ENCODE measurements at places on chromosomes 4 and X.

- no peaks in the 10 kb centered on the region for H3K27me3 ChIP-seq
- H3K36me3 ChIP-seq: peaks cover 8% of the 10 kb centered on the region
- H3K4me1 ChIP-seq: peaks cover 11% of the 10 kb centered on the region
- H3K4me3 ChIP-seq: no peak overlapping the region
- DNase-seq: no peak
These were observed 21.4 kb upstream of the CENPU start for GRCh38 chr4:184755278-184755677.

GRCh38 chr4:5215321-5215720 lies 164.0 kb downstream of the STK32B start:
- H3K27me3 ChIP-seq: no peaks in the 10 kb centered on the region
- H3K27ac ChIP-seq: no peak overlapping the region
- H3K4me3 ChIP-seq: no peak overlapping the region
- no peaks in the 10 kb centered on the region for H3K36me3 ChIP-seq
- DNase-seq: no peak

GRCh38 chr4:3017504-3017903 lies 54.1 kb downstream of the GRK4 start:
- H3K4me1 ChIP-seq: no peaks in the 10 kb centered on the region
- no peak for DNase-seq
- H3K27ac ChIP-seq: no peak overlapping the region
- no peaks in the 10 kb centered on the region for H3K36me3 ChIP-seq
- H3K27me3 ChIP-seq: peaks cover 4% of the 10 kb centered on the region
- H3K4me3 ChIP-seq: no peak overlapping the region

DNA sequence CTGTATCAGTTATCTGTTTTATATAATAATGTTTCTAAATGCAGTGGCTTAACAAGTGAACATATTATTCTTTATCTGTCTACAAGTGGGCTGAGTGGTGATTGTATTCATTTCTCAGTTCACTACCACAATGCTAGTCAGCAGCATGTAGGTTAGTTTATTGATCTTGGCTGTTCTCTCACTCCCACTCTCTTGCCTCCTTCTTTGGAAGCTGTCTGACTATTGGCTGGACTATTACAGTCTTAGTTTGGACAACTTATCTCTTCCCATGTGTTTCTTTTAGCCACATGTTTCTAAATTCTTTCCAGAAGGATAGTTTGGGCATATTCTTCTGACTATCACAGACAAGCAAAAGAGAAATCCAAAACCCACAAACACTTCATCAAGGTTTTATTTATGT lies 459.5 kb upstream of the AGA start:
- H3K27me3 ChIP-seq: no peaks in the 10 kb centered on the region
- no peak overlapping the region for H3K27ac ChIP-seq
- no peaks in the 10 kb centered on the region for H3K4me1 ChIP-seq
- no peak for DNase-seq

GRCh38 chrX:24154490-24155034 lies 5.0 kb downstream of the ZFX start:
- H3K27ac ChIP-seq: no peak overlapping the region
- no peak for DNase-seq
- peaks cover 9% of the 10 kb centered on the region for H3K36me3 ChIP-seq
- peaks cover 27% of the 10 kb centered on the region for H3K4me1 ChIP-seq

DNA sequence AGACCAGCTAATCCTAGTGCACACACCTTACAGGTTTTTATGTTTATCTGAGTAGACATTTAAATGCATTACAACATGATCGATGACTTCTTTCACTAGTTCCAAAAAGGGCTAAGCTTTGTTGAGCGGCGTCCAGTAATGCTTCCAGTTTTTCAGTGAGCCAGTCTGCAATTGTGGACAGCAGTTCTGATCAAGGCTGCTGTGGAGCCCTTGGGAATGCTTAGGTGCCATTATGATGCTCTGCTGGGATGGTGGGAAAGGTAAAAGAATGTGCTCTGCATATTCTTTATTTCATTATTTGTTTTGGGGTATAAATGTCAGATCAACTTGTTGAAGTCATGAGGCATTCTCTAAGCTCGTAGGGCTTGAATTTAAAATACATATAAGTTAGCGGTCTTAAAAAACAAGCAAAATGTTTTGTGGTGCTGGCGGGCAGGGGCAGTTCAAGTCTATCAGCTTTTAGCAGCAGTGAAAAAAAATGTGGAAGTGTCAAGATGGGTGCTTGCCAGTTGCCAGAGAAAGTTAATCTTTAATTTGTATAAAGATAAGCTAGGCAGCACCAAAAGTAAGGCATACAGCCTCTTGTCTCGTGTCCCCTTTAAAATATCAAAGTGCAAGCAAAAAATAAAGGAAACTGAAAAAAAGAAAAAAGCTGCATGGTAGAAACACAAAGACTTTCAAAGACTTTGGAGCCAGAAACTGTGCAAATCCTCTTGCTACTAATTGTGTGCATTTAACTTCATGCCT lies 5.8 kb downstream of the MID1IP1 start:
- peaks cover 10% of the 10 kb centered on the region for H3K4me1 ChIP-seq
- no peaks in the 10 kb centered on the region for H3K36me3 ChIP-seq
- H3K27ac ChIP-seq: peak overlapping the region; percentile 85
- H3K27me3 ChIP-seq: no peaks in the 10 kb centered on the region

- no peak overlapping the region for H3K27ac ChIP-seq
- no peak overlapping the region for H3K4me3 ChIP-seq
- no peaks in the 10 kb centered on the region for H3K36me3 ChIP-seq
- H3K4me1 ChIP-seq: peaks cover 4% of the 10 kb centered on the region
- H3K27me3 ChIP-seq: no peaks in the 10 kb centered on the region
These were observed 9.2 kb upstream of the MAML3 start for GRCh38 chr4:140163029-140163810.

DNA sequence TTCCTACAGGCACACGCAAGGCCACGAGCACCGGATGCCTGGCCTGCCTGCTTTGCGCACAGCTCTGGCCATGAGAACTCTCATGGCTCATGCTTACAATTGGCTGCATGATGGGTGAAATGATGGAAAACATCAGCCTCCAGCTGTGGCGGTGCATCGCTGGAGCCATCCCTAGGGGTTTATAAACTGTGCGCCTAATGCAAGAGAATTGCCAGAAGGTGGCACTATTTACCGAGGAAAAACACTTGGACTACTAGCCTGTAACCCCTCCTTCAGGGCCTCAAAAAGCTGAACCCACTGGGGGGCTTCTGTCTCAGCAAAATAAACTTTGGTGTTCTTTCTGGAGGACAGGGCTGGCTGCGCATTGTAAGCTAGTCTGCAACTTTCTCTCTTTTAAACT lies 51.9 kb downstream of the PHKA2 start:
- no peak for DNase-seq
- H3K27ac ChIP-seq: no peak overlapping the region

DNA sequence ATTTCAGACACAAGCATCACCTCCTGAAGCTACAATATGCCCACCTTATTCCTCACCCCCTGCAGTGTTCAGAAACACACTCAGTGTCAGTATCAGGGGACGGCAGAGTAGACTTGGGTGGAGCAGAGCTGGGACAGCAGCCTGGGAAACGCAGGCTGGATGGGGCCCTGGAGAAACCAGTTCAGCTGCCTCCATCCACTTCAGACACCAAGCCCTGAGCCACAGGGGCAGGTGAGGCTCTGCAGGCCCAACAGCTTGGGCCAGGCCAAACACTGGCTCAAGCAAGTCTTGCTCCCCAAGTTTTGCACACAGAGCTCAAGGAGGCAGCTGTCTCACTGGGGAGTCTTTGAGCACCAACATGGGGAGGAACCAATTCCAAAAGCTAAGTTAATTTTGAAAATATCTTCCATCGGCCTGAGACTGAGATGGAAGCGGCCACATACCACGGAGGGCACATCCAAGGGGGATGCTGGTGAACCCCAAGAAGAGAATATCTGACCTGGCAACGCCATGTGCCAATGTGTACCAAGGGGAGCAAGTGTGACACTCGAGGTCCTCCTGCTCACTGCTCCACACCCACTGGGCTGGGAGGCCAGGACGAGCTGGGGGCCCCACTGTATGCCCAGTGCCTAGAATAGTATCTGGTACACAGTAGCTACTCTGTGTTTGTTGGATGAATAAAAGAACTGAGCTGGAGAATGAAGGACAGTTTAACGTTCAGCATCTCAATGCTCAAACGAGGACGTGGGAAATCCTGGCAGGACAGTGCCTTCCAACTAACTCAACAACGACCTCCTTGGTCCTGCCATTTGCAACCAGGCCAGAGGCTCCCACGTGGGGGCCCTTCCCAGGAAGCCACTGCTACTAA lies 45.6 kb downstream of the PPP2R2C start:
- no peak overlapping the region for H3K4me3 ChIP-seq
- no peak overlapping the region for H3K27ac ChIP-seq
- H3K27me3 ChIP-seq: no peaks in the 10 kb centered on the region
- no peak for DNase-seq
- no peaks in the 10 kb centered on the region for H3K4me1 ChIP-seq

DNA sequence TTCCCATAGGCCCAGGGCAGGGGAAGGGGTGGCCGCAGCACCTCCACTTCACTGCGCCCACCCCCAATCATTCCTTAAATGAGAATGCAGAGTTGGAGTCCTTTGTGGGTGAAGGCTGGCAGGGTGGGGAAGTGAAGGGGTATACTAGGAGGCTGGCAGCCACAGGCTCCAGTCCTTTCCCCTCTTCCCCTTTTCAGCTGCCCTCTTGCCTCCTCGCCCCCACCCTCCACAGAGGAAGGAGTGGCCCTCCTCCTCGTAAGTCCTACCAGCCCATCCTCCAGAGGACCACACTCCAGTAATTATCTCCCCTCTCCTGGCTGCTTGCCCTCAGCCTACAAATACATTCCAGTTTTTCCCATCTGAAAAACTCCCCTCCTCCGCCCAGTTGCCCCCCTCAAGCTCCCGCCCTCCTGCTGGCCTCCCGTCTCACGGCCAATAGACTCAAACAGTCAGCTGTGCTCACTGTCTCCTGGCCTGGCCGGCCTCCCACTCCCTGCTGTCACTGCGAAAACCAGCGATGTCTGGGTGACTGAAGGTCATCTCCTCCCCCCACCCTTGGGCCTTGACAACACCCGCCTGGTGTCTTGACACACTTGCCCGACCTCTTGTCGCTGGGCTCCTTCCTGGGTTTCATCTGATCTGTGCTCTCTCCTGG lies 38.8 kb downstream of the EFNB1 start:
- H3K4me1 ChIP-seq: no peaks in the 10 kb centered on the region
- no peaks in the 10 kb centered on the region for H3K27me3 ChIP-seq
- no peak for DNase-seq
- H3K27ac ChIP-seq: no peak overlapping the region

GRCh38 chrX:19183761-19184477 lies 61.7 kb upstream of the ADGRG2 start:
- no peak overlapping the region for H3K4me3 ChIP-seq
- H3K4me1 ChIP-seq: no peaks in the 10 kb centered on the region
- no peaks in the 10 kb centered on the region for H3K36me3 ChIP-seq
- no peak overlapping the region for H3K27ac ChIP-seq
- DNase-seq: no peak

- H3K4me1 ChIP-seq: no peaks in the 10 kb centered on the region
- no peaks in the 10 kb centered on the region for H3K36me3 ChIP-seq
- no peak overlapping the region for H3K4me3 ChIP-seq
These were observed 114.9 kb downstream of the SHISA3 start for GRCh38 chr4:42512226-42512625.

DNA sequence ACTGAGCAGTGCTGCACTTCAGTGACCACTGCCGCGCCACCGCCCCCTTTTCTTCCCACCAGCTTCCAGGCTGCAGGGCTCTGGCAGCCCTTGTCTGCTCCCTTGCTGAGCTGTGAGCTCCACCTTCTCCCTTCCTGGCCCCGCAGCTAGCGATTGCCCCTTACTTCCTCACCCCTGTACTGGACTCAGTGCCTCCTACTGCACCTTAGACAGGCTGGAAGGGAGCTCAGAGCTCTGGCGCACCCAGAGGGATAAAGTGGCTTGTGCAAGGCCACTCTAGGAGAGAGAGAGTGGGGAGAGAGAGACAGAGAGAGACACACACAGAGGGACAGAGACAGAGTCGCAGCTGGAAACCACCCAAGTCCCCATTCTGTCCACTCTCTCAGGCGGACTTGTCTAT lies 6.0 kb downstream of the RASL11B start:
- H3K27me3 ChIP-seq: no peaks in the 10 kb centered on the region
- H3K4me1 ChIP-seq: peaks cover under 1% of the 10 kb centered on the region
- no peak overlapping the region for H3K4me3 ChIP-seq
- H3K27ac ChIP-seq: no peak overlapping the region

DNA sequence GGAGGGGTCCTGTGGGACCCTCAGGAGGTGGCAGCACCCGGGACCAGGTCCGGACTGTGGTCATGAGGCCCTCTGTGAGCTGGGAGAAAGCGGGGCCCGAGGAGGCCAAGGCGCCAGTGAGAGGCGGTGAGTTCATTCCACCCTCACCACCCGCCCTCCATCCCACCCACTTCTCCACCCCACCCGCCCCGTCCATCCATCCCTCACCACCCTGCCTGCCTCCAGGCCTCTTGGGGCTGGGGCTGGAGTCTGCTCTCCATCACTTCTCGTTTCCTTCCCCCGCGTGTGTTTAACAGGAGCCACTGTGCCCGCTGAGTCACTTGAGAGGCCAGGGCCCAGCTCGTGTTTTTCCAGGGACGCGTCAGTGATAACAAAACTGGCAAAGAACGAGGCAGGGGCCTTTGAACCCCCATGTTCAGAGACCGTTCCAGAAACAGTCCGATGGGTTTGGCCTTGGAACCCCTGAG lies 6.2 kb downstream of the SH3TC1 start:
- H3K4me3 ChIP-seq: no peak overlapping the region
- no peaks in the 10 kb centered on the region for H3K27me3 ChIP-seq
- H3K4me1 ChIP-seq: peaks cover 34% of the 10 kb centered on the region
- H3K36me3 ChIP-seq: peaks cover 21% of the 10 kb centered on the region

DNA sequence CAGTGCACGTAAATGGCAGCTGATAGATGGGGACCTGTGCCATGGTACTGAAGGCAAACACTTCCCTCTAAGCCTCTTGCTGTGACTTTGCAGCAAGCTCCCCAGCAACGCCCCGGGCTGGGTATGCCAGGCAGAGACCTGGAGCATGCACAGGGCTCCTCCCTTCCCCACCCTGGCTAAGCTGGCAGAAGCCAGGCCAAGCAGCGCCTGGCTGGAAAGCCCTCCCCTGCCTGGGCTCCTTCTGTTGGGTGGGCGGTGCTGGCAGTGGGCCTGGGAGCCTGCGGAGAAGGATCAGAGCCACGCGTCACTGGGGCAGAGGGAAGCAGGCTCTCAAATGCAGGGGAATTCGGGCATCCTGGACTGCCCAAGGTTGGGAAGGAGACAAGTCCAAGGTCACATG lies 3.6 kb downstream of the ATP2B3 start:
- peaks cover 22% of the 10 kb centered on the region for H3K27me3 ChIP-seq
- no peak overlapping the region for H3K27ac ChIP-seq
- DNase-seq: no peak
- no peak overlapping the region for H3K4me3 ChIP-seq

GRCh38 chr4:134343081-134343480 lies 141.5 kb upstream of the PABPC4L start:
- no peak overlapping the region for H3K4me3 ChIP-seq
- H3K36me3 ChIP-seq: no peaks in the 10 kb centered on the region
- no peaks in the 10 kb centered on the region for H3K4me1 ChIP-seq
- DNase-seq: no peak
- no peaks in the 10 kb centered on the region for H3K27me3 ChIP-seq
- H3K27ac ChIP-seq: no peak overlapping the region
